M059J (cell line): ENCODE measurements at places on chromosomes 7 and 10. TPM values are rescaled to one million over a fixed set of nuclear protein-coding genes. Genes with fewer than 3 reads are reported as not detected.

The PTPRE gene
- total RNA-seq = 3.7 and 6.4 TPM in 2 replicates

The ADAMTS14 gene
- total RNA-seq = 0.69 and 1.2 TPM in 2 replicates

The CARD11 gene
- 2.2 and 5.2 TPM in 2 replicates for total RNA-seq

The LIPM gene
- total RNA-seq = not detected in 2 replicates

The UCMA gene
- not detected in 2 replicates for total RNA-seq

The CFAP70 gene
- not detected in 2 replicates for total RNA-seq

The GPRIN2 gene
- total RNA-seq = 0.10 and 1.6 TPM in 2 replicates

The CACNB2 gene
- total RNA-seq = 0.52 TPM in 1 of 2 replicates, not detected in the other

The ASB4 gene
- total RNA-seq = not detected in 2 replicates

The CHAT gene
- not detected in 2 replicates for total RNA-seq

The PLA2G12B gene
- total RNA-seq = not detected in 2 replicates

The ODAD2 gene
- total RNA-seq = 0.54 and 3.7 TPM in 2 replicates

The RFC2 gene
- total RNA-seq = 72.9 and 105 TPM in 2 replicates

The TRIM74 gene
- not detected in 2 replicates for total RNA-seq

The POR gene
- total RNA-seq = 56.8 and 90.1 TPM in 2 replicates

The CNPY1 gene
- not detected in 2 replicates for total RNA-seq

The IRF5 gene
- 0.64 and 1.8 TPM in 2 replicates for total RNA-seq

The GNAT3 gene
- 0.12 and 1.6 TPM in 2 replicates for total RNA-seq

The AGBL3 gene
- total RNA-seq = 0.84 and 1.8 TPM in 2 replicates

The ANKRD61 gene
- 1.2 TPM in 1 of 2 replicates, not detected in the other for total RNA-seq

The CTTNBP2 gene
- 0.39 and 0.59 TPM in 2 replicates for total RNA-seq
